ENCODE measurements at places on chromosomes 1 and 21. TPM values are rescaled to one million over a fixed set of nuclear protein-coding genes. Genes with fewer than 3 reads are reported as not detected.

The HRNR gene
- total RNA-seq, result not detected

The RUNX1 gene
- 23.7 TPM for total RNA-seq

The LENEP gene
- total RNA-seq, result not detected

The OR2T11 gene
- not detected for total RNA-seq

The RNPC3 gene
- total RNA-seq, result 10.8 TPM

The SLAMF7 gene
- total RNA-seq, result not detected

The EXTL1 gene
- 38.7 TPM for total RNA-seq

The CFHR3 gene
- total RNA-seq, result 0.99 TPM

The EPHB2 gene
- total RNA-seq, result 29.8 TPM

The AADACL3 gene
- not detected for total RNA-seq

The FCRL5 gene
- total RNA-seq, result 0.02 TPM

The OR2L5 gene
- total RNA-seq, result not detected

The SLC41A1 gene
- total RNA-seq, result 33.2 TPM

The SPRR2G gene
- total RNA-seq, result not detected

The DIRAS3 gene
- total RNA-seq, result 0.42 TPM

The GJC2 gene
- total RNA-seq, result 0.43 TPM

The TNFSF18 gene
- total RNA-seq, result not detected

The LRRC7 gene
- total RNA-seq, result not detected

The IGFN1 gene
- not detected for total RNA-seq

The CRNN gene
- not detected for total RNA-seq

The AIM2 gene
- not detected for total RNA-seq

The RGS18 gene
- total RNA-seq, result not detected

The LSM10 gene
- 15.4 TPM for total RNA-seq

The MIXL1 gene
- total RNA-seq, result not detected

The OR2M3 gene
- not detected for total RNA-seq

The PPFIA4 gene
- 21.5 TPM for total RNA-seq

The SLC1A7 gene
- total RNA-seq, result 0.04 TPM

The HAPLN2 gene
- 0.20 TPM for total RNA-seq

The KCNK2 gene
- not detected for total RNA-seq

The WNT3A gene
- not detected for total RNA-seq

The EIF3I gene
- 295 TPM for total RNA-seq

The FCRL1 gene
- not detected for total RNA-seq

The SPRR2B gene
- not detected for total RNA-seq

The KRTAP12-2 gene
- total RNA-seq, result not detected

The ADGRL2 gene
- 90.3 TPM for total RNA-seq

The OR2G2 gene
- not detected for total RNA-seq

The PCP4L1 gene
- total RNA-seq, result not detected

The XCL2 gene
- not detected for total RNA-seq

The AMY2A gene
- total RNA-seq, result not detected

The SPRR2E gene
- not detected for total RNA-seq

The FLG2 gene
- total RNA-seq, result not detected

The KCNE2 gene
- total RNA-seq, result not detected

The TCP10L gene
- not detected for total RNA-seq

The SH3D21 gene
- 1.4 TPM for total RNA-seq

The PGLYRP4 gene
- total RNA-seq, result not detected

The CD5L gene
- not detected for total RNA-seq

The A3GALT2 gene
- total RNA-seq, result not detected

The S100A7 gene
- total RNA-seq, result not detected

The LRP8 gene
- 21.4 TPM for total RNA-seq

The SERTAD4 gene
- total RNA-seq, result 0.30 TPM

The GJB3 gene
- total RNA-seq, result not detected

The VAV3 gene
- 35.5 TPM for total RNA-seq

The SYNC gene
- total RNA-seq, result 1.1 TPM

The H3-3A gene
- total RNA-seq, result 923 TPM

The LRRC71 gene
- not detected for total RNA-seq

The GNG4 gene
- 19.7 TPM for total RNA-seq
